ENCODE measurements at places on chromosomes 1 and 21.

GRCh38 chr1:58249388-58249736, 297.2 kb downstream of the OMA1 start:
- DNase-seq = no peak

- no peak for DNase-seq
Measured at GRCh38 chr21:42375966-42376337, 9.6 kb upstream of the TFF1 start.

DNA sequence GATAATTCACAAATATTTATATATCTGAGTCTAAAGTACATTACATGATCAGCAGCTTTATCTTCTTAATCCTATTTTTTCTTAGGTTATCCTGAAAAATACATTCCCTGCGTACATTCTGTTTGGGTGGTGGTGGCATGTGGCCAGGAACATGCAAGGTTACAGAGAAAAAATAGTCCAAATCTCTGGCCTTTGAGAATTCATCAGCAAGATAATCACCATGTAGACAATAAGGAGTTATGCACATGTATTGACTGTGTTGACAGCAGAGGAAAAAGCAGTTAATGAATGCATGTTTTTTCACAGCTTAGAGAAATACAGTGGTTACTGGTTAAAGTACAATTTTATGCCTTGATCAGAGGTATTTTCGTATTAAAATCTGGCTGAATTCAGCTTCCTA, 49.0 kb downstream of the ABCA4 start:
- DNase-seq = no peak

- DNase-seq = no peak
Measured at GRCh38 chr1:119340861-119341261, 27.7 kb upstream of the HAO2 start.

DNA sequence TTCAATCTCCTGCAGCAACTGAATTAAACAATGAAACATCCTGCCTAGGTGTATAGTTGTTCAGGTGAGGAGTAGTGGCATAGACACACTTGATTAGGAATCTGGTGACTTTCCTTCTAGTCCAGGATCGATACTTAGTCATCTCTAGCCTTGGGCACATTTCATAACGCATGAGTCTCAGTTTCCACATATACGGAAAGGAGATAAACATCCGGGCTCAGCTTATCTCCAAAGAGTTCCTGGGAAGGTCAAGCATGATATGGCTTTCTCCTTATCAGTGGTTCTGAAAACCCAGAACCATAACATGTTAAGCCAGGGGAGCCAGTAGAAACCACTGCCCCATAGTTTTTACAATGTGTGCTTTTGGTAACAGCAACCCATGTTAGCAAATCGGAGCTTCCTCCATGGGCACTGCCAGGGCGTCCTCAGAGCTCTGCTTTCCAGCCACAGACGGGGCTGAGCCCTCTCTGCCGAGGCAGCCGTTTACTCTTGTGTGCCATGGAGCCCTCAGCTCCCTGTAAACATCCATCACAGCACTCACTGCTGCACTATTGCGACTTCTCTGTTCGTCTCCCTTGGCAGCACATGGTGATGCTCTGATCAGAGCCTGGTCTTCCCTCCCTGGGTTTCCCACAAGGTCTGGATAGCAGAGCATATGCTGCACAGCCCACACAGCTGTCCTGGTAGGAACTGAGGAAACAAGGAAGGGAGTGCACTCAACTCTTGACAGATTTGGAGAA, 34.6 kb downstream of the RUNX1 start:
- no peak for DNase-seq

DNA sequence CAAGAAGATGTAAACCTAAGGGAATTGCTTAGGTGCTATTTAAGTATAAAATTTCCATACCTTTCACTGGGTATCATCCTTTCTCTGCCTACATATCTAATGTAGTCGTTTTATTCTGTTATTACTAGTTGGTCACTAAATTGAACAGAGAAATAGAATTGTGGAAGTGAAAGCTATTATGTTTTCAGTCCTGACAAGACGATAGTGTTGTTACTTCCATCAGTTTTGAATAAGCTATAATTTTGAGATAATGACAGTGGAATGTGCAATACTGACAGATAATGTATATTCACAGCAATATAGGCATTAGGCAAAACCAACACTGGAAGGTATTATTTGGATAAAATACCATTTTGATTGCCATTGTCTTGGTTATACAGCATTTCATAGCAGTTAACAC, 181.8 kb downstream of the ADGRL2 start:
- no peak for DNase-seq

DNA sequence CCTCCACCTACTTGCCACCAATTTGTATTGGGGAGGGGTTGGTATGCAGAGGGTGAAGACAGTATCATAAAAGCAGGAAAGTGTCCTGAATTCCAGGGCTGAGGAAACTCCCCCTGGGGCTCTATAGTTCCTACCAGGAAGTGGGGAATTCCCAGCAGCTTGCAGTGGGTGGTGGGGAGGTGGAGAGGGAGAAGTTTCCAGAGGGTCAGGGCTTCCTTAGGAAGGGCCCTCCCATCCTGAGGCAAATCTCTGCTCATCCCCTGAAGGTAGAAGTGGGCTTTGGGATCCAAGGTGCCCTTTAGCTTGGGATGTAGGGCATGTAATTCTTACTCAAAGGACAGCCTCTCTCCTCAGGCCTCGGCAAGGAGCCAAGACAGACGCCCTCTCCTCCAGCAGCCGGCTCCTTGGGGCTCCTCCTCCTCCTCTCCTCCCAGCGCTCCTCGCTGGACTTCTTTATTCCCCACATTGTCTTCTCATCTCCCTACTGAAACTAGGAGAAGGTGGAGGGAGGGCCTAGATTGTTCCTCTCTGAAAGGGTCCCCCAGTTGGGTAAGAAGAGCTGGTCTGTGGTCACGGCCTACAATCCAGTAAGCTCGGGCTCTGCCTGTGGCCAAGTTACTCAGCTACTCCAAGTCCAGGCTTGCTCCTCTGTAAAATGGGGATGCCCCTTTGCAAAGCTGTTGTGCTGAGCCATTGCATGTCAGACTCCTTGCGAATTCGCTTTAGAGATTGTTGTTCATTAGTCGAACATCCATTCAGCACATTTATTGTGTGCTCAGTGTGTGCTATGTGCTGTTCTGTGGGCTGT, 17.9 kb upstream of the CSF1 start:
- no peak for DNase-seq

Measured in MM.1S (cell line).